ENCODE measurements at places on chromosomes 2 and 18.

GRCh38 chr2:134009440-134009839 is 244.4 kb upstream of the MGAT5 start:
- no peak for DNase-seq

DNA sequence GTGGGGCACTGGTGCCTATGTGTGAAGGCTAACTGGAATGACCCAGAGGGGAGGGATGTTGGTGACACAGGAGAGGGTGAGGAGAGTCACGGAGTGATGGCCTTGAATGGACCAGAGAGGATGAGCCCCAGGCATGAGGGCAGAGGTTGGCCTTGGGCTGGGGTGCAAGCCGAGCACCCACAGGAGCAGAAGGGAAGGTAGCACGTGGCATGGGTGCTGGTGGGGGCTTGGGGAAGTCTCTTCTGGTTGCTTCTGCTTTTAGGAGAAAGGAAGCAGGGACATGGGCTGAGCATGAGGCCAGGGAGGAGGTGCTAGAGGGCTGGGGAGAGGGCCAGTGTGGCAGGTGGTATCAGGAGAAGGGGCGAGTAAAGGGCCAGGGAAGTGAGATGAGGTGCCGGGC is 183.8 kb downstream of the DYSF start:
- no peak for DNase-seq

DNA sequence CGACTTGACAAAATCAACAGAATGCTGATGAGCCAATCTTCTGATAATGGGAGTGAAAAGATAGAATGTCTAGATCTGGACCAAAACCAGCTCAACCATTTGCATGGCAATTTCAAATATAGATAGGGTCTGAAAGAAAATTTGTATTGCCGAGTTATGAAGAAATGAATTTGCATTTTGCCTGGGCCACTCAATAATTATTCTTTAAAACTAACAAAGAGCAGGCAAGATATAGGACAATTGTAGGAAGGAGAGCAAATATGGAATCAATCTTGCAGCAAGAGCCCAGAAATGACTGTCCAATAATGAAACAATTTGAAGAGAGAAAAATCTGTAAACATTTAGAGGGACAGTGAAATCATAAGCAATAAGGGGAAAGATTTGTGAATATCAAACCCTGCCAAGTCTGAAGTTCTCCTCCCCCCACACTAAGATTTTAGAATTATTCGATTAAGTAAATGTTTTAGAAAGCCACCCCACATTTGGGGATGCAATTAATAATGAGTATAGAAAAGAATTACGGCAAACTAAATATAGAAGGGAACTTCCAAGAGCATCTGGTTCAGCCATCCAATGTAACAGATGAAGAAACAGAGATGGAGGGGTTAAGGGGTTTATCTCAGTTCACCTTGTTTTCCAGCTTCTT is 377.4 kb downstream of the SETBP1 start:
- no peak for DNase-seq

- DNase-seq = peak; percentile 19
Measured at GRCh38 chr2:167862782-167863181, 384.6 kb downstream of the STK39 start.

DNA sequence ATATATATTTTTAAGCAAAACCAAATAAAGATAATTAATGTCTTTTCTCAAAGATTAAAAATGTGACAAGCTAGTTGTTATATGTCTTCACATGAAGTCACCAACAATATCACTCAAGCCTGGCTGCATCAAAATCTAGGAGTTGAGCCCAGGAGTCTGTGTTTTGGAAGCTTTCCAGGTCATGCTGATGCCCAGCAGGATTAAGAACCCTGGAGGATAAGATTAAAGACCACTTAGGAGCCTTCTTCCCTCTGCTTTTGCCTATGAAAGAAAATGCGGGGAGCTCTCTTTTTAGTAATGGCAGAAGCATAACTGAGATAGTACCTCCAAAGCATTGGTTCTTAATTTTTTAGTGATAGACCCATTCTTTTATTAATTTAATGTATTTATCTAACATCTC is 157.4 kb downstream of the ASXL3 start:
- DNase-seq = no peak

DNA sequence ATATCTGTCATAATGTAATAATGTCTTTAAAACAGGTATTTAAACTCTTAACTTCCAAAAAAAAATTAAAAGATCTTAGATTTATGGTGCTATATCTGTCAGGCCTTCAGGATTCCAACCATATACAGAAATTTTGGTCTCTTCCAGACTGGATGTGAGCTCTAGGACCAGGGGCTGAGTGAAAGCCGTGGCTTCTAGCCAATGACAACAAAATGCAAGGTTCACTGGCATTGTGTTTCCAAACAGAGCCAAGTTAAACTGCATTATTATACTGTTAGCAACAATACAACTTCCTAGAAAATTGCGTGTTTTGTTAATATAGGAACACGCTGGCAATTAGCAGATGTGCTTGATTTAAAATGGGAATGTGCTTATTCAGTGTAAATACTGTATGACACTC is 809.8 kb upstream of the SOX11 start:
- DNase-seq = no peak

DNA sequence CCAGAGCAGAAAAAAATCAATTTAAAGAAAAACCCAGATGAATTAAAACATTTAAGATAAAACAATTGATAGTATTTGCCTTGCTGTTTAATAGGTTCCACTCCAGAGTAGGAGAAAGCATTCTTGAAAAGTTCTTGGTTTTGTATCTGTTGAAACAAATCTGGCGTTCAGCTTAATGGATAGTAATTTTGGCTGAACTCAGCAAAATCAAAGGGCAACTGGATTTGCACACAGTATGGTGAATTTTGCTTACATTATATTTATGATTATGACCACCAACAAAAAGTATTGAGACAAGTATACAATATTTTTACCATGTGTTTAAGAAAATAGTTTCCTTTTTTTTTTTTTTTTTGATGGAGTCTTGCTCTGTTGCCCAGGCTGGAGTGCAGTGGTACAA is 34.0 kb downstream of the SLC4A10 start:
- DNase-seq = no peak

DNA sequence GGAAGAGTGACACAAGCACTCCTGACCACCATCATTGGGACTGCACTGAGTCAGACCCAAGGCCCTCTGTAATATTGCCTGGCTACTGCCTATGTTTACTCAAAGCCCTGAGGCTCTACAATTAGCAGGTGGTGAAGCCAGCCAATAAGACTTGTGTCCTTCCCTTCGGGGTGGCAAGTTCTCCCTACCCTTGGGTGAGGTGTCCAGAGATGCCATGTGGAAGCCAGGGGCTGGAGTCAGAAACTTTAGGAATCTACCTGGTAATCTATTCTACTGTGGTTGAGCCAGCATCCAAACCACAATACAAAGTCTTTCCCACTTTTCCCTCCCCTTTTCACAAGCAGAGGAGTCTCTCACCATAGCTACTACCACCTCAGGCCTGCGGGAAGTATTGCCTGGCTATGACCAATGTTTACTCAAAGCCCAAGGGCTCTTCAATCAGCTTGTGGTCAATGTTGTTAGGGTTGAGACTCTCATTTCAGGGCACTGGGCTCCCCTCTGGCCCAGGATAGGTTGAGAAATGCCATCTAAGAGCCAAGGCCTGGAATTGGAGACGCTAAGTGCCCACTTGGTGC is 17.6 kb downstream of the DHRS9 start:
- DNase-seq = peak; percentile 3

- no peak for DNase-seq
Measured at GRCh38 chr2:98727369-98728087, 3.4 kb downstream of the MGAT4A start.

DNA sequence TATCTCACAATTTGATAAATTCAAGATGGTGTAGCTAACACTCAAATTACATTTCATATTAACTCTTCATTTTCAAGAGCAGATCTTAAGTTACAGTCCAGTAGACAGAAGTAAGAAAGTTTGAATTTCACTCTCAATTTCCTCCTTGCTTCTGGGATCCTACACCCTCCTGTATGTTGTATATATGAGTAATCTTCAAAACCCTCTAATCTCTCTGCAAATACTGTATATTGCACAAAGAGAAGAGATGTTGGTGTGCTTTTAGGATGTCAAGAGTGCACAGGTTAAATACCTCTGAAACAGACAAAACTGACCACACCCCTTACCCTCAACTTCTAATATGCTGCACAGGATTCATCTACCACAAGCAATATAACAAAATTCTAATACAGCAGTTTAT is 6.7 kb downstream of the CHST9 start:
- no peak for DNase-seq

- DNase-seq = no peak
Measured at GRCh38 chr18:13989199-13989598, 73.9 kb upstream of the MC2R start.

- no peak for DNase-seq
Measured at GRCh38 chr18:47987388-47987699, 56.9 kb upstream of the SMAD2 start.

GRCh38 chr18:63238693-63239075 is 80.9 kb downstream of the BCL2 start:
- no peak for DNase-seq

DNA sequence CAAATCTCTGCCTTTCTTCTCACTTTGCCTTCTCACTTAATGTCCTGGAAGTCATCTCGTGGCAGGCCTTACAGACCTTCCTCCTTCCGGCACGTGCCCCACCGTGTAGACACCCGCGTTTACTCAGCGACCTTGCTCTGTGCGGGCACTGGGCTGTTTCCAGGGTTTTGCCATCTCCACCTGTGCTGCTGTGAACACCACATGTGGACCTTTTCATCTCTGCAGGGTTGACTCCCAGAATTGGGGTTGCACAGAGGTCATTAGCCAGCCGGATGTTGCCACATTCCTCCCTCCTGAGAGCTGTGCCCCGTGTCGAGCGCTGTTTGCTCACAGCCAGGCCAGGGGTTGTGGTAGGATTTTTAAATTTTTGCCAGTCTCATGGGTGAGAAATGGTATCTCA is 25.4 kb downstream of the KCNG2 start:
- DNase-seq = no peak

DNA sequence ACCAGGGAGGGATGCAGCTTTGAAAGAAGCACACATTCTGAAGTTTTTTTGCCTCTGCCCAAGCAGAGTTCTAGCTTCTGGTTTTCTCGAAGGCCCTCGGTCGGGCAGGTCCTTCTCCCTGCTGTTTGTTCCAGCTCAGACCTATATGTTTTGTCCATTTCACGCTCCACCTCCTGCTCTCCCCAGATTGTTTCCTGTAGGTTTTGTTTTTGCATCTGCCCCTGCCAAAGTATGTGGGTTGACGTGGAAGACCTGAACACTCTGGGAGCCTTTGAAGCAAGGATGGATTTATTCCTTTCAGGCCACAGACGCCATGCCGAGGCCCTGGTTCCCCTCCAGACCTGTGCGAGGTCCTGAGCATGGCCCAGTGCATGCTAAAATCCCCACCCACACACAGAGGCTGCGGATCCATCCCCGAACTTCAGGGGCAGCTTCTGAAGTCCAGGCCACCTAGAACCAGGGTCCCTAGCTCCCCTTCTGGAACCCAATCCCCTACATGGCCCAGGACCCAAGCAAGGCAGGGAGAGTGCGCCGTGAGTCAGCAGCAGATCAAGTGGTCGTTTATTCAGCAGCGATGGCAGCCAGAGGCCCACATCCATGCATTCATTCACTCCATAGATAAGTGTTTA is 205.4 kb downstream of the KLHL29 start:
- DNase-seq = no peak

GRCh38 chr2:241751776-241752175 is 17.3 kb downstream of the D2HGDH start:
- DNase-seq = no peak

All from NCI-H187 (cell line).